ENCODE measurements at places on chromosomes 2 and 18.

- DNase-seq = peak; percentile 69
Measured at GRCh38 chr2:187529977-187530721, 24.1 kb downstream of the TFPI start.

- no peak for DNase-seq
Measured at GRCh38 chr2:233461481-233461891, 105.1 kb downstream of the USP40 start.

DNA sequence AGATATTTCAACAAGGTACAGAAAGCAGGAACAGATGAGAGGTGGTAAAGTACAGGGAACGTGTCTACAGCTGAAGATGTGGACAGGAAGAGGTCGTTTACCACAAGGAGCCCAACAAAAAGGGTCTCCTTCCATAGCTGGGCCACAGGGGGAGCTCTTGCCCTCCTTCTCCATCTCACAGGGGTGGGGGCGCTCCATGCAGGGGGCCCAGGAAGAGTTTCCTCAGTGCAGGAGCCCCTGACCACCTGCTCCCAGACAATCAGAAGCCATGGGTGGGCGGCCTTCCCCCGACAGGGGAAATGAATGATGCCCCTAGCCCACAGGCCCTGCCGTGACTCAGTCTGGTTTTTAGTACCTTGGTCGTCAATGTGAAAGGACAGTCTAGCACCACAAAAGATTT is 163.6 kb upstream of the ZNF516 start:
- DNase-seq = no peak

- no peak for DNase-seq
Measured at GRCh38 chr2:15511686-15512085, 49.4 kb downstream of the NBAS start.

GRCh38 chr2:226712941-226713340 is 86.7 kb downstream of the IRS1 start:
- no peak for DNase-seq

- DNase-seq = no peak
Measured at GRCh38 chr2:75491129-75491753, 69.5 kb downstream of the EVA1A start.

DNA sequence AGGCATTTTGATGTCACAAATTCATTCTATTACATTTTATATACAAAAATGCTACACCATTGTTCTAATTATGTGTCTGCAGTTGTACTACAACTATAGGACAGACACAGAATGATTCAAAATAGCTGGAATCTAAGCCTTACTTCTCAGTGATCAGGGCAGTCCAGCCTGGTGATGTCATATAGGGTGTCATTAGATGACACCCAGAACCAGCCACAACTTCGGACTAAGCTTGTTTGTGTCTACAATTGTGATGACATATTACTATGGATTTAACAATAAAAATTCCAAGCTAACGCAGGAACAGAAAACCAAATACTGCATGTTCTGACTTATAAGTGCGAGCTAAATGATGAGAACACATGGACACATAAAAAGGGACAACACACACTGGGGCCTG is 31.0 kb downstream of the M1AP start:
- peak; percentile 24 for DNase-seq

DNA sequence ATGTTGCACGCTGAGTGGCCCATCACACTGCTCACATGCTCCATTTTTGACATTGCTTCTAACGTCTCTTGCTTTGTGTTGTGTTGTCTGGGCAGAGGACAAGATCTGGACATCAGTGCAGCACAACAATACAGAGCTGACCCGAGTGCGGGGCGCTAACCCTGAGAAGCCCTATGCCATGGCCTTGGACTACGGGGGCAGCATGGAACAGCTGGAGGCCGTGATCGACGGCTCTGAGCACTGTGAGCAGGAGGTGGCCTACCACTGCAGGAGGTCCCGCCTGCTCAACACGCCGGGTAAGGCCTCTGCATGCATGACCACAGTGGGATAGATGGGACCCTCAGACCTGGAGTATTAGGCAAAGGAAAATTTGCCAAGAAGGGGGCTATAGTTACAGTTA is 622.6 kb downstream of the CNTNAP5 start:
- no peak for DNase-seq

- no peak for DNase-seq
Measured at GRCh38 chr2:169139993-169140767, 70.8 kb downstream of the DHRS9 start.

DNA sequence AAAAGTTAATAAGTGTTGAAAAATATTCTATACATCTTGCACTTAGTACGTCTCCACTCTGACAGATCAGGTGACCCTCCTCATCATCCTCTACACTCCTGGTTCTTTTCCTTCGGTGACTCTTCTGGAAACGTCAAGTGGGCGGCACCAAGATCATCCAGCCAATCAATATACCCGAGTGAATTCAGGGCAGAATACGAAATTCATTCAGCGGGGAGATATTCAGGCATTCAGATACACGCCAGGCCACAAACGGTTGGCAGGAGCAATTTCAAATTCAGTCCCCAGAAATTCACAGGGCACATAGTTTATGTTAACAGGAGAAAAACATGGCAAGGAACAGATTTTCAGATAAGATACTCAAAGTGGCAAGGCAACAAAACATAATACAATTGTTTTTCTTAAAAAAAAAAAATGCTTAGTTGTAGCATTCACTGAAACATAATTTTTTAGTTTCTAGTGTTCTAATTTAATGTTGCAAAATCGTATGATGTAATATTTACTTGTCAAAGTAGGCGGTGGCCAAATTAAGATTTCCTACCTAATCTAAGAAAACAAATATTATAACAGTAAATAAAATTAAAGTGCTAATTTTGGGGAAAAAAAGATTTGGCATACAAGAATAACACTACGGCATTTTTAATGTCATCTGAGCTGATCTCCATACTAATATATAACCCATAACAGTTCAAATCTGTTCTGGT is 4.2 kb downstream of the CLK1 start:
- peak; percentile 41 for DNase-seq

DNA sequence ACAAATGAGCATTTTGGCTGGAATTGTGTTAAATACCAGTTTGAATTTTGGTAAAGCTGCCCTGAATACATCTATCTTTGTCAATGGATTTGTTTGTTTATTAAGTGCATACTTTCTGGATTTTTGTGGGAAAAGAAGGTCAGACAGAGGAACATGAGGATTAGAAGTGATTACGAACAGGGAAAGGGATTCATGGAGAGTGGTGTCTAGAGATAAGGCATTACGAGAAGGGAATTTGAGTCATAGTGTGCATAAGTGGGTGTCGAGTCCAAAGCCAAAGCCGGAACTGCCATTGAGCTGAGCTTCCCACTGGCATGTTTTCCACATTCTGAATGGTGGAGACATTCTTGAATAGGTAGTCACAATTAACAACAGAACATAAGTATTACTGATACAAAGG is 68.9 kb upstream of the EFEMP1 start:
- DNase-seq = peak; percentile 95

GRCh38 chr2:134167015-134167414 is 86.9 kb upstream of the MGAT5 start:
- DNase-seq = peak; percentile 84

GRCh38 chr2:200736646-200737274 is 75.0 kb upstream of the BZW1 start:
- DNase-seq = no peak

DNA sequence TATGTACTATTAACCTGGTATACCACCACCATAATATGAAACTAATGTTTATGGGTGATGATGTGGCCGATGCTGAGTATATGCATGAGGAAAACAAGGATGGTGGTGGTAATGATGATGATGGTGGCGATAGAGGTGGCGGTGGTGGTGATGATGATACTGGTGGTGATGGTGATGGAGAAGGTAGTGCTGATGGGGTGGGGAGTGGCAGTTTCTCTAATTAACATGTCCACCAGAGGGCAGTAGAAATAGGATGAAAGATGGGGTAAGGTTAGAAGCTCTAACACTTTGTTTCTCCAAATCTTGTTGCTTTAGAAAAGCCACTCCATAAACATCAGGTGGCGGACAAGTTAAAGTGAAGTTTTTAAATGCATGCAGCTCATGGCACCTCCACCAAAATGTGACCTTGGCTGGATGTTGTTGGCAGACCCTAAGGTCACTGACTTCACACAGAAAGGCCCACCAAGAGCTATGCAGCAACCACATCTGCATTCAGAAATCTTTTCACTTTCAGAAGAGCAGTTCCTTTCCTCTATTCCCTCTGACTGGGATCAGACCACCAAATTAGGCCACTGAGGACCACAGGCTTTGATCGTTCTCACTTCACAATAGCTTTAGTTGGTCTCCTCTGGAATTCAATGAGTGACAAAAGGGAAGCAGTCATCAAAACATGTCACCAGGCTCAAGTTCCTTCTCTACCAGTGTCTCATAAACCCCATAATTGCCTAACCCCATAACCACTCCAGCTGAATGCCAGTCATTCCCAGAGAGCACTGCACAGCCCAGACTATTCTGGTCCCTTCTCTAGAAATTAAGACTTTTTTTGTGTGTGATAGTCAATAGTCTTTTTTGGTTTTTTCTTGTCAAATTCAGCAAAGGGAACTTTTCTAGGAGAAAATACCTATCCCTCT is 7.5 kb upstream of the BCL11A start:
- peak; percentile 66 for DNase-seq

DNA sequence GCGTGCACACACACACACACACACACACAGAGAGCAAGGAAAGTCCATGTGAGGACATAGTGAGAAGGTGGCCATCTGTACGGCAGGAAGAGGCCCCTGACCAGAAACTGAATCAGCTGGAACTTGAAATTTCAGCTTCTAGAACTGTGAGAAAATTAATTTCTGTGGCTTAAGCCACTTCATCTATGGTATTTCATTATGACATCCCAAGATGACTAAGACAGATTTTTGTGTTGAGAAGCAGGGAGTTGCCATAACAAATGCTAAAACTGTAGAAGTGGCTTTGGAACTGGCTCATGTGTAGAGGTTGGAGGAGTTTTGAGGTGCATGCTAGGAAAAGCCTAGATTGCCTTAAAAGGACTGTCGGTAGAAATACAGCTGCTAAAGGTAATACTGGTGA is 63.4 kb upstream of the ZBTB7C start:
- peak; percentile 53 for DNase-seq

- peak; percentile 9 for DNase-seq
Measured at GRCh38 chr2:98849113-98849512, 86.9 kb downstream of the CRACDL start.

GRCh38 chr2:145751629-145752028 is 1231.7 kb upstream of the ZEB2 start:
- DNase-seq = peak; percentile 44

- DNase-seq = no peak
Measured at GRCh38 chr2:57119141-57119540, 927.5 kb upstream of the VRK2 start.

DNA sequence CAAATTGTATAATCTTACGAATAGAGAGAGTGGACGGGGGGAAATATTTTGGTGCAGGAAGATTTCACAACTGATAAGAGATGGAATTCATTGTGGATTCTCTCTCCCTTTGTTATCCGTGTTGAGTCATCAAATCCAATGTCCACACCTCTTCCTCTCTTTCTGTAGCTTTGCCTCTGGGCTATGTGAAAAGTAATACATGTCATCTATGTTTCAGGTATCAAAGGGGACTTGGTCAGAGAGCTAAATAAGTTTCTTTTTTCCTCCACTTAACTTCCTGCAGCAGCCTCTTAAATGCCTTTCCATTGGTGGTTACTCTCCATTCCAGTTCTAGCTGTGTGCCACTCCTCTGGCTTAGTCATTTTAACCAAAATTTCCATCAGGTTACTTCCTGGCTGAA is 169.3 kb upstream of the NXPH2 start:
- DNase-seq = peak; percentile 70

DNA sequence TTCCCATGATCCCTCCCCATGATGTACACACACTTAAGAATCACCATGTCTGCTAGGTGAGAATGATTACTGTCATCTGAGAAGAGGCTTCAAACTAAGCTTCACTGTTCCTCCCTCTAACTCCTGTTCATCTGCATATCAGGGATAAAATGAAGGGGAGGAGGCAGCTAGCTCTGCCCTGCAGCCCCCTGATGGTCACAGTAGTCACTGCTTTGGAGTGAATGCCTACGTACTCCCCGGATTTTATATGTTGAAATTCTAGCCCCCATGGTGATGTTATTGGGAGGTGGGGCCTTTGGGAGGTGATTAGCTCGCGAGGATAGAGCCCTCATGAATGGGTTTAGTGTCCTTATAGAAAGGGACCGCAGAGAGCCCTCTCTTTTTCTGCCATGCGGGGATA is 156.4 kb downstream of the NCKAP5 start:
- DNase-seq = no peak

DNA sequence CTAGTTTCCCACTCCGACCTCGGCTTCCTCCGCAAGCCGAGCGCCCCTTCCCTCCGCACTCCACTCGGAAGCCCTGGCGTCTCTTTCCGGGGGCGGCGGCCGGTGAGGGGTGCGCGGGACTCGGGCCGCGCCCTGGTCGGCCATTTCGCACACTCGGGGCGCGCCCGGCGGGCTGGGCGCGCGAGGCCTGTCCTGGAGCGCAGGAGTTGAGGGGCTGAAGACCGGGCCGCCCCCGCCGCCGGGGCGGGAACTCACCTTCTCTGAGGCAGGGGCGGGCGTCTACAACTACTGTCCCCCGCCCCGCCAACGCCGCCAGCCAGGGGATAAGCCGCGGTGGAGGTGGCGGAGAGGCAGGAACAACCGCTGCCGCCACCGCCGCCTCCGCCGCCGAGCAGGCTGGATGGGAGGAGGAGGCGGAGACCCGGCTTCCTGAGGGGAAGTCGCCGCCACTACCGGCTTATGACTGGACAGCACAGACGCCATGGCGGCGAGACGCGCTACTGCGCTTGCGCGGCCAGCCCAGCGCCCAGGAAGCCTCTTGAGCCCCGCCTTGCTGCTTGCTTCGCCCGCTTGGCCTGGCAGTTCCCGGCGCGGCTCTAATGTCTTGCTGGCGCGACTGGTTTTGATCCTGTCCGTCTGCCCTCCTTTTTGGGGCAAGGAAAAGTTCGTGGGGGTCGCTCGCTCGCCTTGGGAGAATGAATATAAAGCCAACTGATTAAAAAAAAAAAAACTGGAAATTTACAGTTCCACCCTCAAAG is at the start of gene KRCC1:
Gene KRCC1, minus strand, starts transcription at position 413 of the 758 bp plus-strand sequence. CDS start 27,220 bp downstream, outside the sequence.
- peak; percentile 98 for DNase-seq

DNA sequence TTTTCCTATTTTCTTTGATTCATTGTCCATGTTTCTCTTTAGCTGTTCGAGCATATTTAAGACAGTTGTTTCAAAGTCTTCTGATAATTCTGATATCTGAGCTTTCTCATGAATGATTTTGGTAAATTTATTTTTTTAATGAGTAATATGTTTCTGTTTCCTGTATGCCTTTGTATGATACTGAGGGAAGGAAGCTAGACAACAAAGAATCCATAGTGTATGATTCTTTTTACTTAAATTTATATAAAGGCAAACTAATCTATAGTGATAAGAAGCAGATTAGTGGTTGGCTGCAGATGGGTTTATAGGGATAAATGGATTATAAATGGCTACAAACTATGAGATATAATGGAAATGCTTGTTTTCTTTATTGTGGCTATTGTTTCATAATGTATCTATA is 352.7 kb upstream of the CDH2 start:
- DNase-seq = no peak
